Stimulated activated CD8-positive, alpha-beta memory T cell treated with anti-CD3 and anti-CD28 coated beads, Interleukin-4, amount 100 ng/mL, for 1 hour (primary cell): ENCODE measurements at places on chromosomes 2 and 18.

DNA sequence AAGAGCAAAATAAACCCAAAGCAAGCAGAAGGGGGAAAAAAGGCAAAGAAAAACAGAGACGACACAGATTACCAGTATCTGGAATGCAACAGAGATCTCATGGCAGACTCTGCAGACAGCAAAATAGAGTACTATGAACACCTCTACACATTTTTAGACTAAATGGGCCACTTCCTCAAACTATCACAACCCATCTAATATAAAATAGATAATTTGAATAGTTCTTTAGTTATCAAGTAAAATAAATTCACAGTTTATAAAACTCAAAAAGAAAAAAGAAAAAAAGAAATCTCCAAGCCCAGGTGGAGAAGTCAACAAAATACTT is 16.6 kb downstream of the SESTD1 start:
- DNase-seq: no peak

- no peak for DNase-seq
These were observed 1.9 kb downstream of the PSMA8 start for GRCh38 chr18:26135548-26135947.

GRCh38 chr18:68340606-68341005 is 374.3 kb downstream of the TMX3 start:
- DNase-seq: no peak

DNA sequence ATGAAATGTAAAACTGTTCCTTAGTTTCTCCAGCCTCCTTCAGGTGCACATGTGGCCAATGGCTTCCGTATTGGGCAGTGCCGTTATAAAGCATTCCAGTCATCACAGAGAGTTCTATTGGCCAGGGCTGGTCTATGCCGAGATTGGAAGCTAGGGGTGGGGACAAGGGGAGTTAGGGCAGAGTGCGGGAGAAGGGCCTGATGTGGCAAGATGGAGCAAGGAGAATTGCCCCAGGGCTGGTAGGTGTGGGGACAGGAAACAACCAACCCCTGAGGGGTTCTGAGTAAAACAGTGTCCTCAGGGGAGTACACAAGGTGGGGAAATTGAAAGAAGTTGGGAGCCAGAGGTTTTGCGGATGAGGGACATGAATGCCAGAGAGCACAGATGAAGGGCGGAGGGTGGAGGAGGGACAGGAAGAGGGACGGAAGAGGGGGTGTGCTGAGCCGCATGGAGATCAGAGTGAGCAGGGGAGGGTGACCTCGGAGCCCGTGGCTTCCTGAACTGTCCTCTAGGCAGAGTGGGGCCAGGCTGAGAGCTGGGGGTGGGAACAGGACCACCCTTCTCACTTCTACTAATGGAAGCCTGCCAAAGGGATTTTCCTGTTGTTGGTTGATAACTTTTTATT is 9.1 kb upstream of the ATP6V1C2 start:
- DNase-seq: no peak

- no peak for DNase-seq
These were observed 183.1 kb downstream of the C1D start for GRCh38 chr2:67879586-67880290.

- no peak for DNase-seq
These were observed 149.8 kb downstream of the TWIST2 start for GRCh38 chr2:238997684-238998083.

- DNase-seq: no peak
These were observed 48.4 kb upstream of the ANKRD44 start for GRCh38 chr2:197358931-197359330.

GRCh38 chr2:202486351-202486750 is 110.2 kb downstream of the BMPR2 start:
- no peak for DNase-seq
